ENCODE measurements at places on chromosomes 6 and 20. TPM values are rescaled to one million over a fixed set of nuclear protein-coding genes. Genes with fewer than 3 reads are reported as not detected.

DNA sequence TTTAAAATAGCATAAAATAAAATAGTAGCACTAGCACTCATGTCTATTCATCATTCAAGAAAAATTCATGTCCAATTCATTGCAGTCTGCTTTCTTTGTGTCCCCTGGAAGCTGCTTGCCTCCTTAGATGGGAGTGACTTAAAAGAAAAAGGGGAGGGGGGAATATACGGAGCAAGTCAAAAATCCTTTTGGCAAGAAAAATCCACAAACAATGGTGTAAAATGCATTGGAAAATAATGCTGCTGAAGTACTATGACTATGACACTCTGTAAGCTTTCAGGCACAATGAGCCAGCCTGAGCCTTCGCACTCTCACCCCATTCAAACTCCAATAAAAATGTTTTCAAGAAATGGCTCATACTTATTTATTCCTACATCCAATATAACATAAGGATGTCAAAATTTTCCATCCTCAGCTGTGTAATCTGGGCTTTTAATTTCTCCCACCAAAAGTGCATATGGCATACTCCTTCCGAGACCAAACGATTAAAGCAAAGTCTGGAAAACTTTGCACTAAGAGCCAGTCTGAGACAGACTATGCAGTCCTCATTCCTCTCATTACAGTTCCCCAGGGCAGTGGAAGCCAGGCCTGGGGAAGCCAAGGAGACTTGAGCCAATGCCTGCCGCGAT is 790 bp downstream of the NEDD9 start:
- DNase-seq: no peak

DNA sequence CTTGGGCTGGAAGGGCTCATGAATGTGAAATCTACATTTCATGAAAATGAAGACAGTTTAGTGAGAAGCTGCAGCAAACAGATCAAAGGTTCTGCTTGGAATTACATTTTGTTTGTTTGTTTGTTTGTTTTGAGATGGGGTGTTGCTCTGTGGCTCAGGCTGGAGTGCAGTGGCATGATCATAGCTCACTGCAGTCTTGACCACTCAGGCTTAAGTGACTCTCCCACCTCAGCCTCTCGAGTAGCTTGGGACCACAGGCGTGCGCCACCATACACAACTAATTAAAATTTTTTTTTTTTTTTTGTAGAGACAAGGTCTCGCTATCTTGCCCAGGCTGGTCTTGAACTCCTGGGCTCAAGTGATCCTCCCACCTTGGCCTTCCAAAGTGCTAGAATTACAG is 5.8 kb downstream of the DSP start:
- no peak for DNase-seq

DNA sequence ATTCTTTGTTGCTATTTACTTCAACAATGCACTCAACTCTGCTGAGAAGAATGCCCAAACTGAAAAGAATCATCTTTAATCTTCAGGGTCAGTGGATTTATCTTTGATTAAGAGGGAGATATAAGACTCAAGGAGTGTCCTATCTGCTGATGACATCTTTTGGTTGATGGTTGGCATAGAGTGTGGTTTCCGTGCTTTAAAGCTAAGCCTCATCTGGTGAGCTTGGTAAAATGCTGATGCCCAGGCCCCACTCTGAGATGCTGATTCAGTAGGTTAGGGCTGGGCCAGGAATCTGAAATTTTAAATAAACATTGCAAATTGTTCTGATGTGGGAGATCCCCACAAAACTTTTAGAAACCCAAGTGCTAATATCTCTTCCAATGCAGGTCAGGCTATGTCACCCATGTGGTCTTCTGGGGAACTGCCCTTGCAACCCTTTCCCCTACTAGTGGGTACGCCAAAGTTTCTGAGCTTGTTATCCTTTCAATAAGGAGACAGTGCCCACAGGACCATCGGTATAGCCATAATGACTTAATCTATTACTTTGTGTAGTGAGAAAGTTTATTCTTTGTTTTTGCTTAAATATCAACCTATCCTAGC is 68.5 kb upstream of the ARMH2 start:
- no peak for DNase-seq

DNA sequence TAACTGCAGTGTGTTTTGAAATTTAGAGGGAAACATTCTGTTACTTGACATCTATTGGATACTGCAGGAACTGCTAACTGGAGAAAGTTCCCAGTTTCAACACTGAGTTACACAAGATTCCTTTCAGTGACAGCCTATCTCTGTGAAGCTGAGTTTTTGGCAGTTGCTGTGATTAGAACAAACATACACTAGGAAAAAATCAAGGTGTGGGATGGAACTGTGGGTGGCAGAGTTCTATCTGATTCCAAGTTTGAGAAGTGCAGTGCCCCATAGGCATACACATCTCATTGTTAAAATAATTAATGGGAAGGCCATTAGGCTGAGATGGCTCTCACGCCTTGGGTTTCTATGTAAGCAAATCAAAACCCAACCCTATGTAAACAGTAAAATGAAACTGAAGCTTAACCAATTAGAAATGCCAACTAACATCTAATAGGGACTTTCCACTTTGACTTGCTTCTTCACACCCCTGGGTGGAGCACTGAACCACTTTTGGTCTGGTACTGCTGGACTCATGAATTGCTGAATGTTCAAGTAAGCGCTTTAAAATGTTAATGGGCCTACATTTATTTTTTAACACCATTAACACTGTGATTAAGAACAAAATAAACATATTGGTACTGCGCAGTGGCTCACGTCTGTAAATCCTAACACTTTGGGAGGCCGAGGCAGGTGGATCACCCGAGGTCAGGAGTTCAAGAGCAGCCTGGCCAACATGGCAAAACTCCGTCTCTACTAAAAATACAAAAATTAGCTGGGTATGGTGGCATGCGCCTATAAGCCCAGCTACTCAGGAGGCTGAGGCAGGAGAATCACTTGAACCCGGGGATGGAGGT is 55.2 kb upstream of the TBC1D7 start:
- no peak for DNase-seq

- no peak for DNase-seq
Measured at GRCh38 chr20:51768759-51769517, 748 bp upstream of the ATP9A start.

DNA sequence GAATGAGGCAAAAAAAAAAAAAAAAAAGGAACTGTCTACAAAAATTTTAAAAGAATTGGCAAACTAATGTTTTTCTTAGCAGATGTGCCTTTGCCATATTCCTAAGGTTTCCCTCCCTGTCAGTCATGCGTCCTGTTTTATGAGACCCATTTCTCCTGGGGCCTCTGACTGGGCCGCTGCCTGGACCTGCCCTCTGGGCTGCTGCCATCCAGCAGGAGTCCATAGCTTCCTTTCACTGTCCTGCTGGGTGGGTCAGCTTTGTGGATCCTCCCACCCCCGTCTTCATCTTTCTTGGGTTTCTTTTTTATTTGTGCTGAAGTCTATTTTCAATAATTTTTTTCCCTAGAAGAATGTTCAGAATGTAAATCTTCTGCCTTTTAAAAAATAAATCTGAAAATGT is 110.8 kb upstream of the SCP2D1 start:
- no peak for DNase-seq

DNA sequence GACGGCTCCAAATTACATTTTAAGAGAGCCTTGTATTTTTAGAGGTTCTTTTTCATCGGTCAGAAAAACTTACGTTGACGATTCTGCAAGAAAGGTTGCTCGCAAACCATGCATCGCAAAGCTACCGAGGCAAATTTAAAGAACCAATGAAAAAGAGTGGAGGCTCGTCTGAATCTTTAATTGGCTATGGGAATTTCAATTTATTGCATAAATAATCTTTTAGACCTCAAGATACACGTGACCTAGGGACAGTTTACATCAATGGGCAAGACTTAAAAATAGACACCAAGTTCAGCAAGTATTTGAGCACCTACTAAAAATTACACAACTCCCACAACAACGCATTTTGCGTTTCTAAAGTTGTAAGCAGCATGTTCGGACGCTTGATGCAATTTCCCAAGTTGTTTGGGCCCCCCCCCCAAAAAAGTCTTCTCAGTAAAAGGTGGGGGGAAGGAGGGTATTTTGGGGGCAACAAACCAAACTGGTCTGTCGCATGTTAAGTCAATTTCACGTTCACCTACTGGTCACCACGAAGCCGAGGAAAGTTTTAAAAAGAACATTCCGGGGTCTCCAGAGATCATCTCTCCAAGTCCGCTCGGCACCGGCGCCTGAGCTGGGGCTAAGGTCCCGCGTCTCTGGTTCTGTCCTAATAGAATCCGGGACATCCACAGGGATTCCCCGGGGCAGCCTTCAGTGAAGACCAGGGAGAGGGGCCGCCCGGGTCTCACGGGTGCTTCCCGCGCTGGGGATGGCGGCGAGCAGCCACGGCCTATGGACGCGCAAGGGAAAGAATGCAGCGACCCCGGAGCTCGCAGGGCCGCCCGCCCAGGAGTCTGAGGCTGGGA is 851 bp downstream of the SNX5 start:
- no peak for DNase-seq

- DNase-seq: no peak
Measured at GRCh38 chr20:2984956-2985661, 58.3 kb upstream of the GNRH2 start.

- DNase-seq: no peak
Measured at GRCh38 chr6:113457198-113457597, 399.9 kb upstream of the MARCKS start.

- DNase-seq: no peak
Measured at GRCh38 chr6:9564021-9564420, 850.9 kb downstream of the TFAP2A start.

DNA sequence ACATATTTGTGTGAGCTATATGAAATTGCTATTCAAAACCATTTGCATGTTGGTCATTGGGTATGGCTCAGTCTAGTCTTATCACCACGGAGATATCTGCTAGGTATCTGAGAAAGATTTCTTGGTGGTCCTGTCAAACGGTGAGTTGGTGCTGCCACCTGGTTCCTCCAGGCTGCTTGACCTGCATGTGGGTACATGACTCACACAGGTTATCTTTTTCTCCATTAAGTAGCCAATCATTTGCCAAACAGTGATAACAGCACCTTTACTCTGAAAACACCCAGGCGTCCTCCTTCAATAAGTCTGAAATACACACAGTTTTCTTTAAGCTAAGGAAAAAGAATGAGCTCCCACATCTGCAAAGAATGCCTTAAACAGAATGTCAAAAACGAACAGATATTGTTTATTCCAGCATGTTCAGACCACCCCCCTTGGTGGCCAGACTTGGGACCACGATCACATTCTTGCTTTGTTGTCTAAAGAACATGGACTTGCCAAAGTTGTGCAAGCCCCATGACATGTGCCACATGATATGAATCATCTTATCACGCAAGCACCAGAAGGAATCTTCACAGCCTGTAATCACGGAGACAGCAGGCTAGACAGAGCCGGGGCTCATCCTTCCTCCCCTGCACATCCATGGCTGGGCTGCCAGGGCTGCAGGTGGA is 200.7 kb upstream of the THBS2 start:
- no peak for DNase-seq

DNA sequence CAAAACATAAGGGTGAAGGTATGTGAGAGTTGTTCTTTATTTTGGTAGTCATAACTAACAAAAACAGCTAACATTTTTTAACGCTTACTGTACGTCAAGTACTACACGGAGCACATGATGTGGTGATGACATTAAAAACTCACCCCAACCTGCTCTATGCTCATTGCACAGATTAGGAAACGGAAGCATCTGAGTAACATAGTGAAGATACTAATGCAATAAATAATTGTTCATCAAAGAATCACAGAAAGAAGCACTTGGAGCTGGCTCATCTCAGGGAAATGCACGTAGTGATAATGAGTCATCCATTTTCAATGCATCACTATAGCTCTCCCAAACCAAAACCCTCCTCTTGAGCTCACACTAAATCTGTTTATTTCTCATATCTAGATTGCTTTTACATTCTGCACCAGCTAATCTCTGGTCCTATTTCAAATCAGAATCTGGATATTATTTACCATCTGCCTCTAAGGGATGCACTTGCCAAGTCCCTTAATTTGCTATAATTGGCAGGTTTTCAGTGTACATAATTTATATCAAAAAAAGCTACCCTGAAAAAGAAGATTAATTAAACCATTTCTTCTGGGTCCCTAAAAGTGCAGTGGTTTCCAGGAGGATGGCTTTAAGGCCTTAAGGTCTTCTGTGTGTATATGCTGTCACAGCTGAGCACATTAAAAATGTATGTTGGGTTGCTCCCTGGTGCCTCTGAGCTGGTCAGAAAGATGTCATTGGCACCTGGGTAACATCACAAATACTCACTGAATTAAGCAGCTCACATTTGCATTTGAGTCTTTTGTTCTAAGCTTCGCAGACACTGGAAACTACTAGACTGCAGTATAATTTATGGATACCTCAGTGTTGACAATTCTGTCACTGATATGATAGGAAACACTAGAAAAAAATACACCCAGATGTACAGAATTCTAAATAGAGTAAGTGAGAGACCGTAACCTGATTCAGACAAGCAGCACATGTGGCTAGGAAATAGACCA is 677.4 kb upstream of the CITED2 start:
- DNase-seq: no peak

ZBTB12 gene
- total RNA-seq: 24.0 TPM

CAGE1 gene
- total RNA-seq: 0.11 TPM

TCF15 gene
- total RNA-seq: 3.8 TPM

TSBP1 gene
- total RNA-seq: not detected

ARMH2 gene
- total RNA-seq: not detected

Measured in WTC11 (cell line).